ENCODE measurements at places on chromosomes 7 and 10.

- no peak for DNase-seq
Observed at GRCh38 chr7:18361756-18362155, 133.8 kb upstream of the HDAC9 start.

DNA sequence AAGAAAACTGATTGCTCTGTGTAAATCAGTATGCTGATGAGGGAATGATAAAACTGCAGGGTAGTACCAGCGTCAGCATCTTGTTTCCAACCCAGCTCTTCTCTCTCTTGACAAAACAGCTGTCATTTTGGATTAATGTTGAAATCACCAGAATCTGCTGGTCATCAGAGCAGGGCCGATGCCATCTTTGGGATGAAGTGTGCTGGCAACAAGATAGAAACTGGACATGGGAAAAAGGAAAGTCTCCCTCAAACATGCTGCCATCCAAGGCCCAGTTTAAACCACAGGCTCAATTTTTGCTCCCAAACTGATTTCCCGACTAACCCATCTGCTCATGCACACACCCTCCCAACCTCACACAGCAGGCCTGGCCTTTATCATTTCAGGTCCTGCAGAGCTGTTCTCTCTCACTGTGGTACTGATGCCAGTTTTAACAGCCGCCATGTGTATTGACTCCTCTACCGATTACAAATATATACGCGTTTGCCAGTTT lies 285.2 kb downstream of the AUTS2 start:
- DNase-seq: no peak

DNA sequence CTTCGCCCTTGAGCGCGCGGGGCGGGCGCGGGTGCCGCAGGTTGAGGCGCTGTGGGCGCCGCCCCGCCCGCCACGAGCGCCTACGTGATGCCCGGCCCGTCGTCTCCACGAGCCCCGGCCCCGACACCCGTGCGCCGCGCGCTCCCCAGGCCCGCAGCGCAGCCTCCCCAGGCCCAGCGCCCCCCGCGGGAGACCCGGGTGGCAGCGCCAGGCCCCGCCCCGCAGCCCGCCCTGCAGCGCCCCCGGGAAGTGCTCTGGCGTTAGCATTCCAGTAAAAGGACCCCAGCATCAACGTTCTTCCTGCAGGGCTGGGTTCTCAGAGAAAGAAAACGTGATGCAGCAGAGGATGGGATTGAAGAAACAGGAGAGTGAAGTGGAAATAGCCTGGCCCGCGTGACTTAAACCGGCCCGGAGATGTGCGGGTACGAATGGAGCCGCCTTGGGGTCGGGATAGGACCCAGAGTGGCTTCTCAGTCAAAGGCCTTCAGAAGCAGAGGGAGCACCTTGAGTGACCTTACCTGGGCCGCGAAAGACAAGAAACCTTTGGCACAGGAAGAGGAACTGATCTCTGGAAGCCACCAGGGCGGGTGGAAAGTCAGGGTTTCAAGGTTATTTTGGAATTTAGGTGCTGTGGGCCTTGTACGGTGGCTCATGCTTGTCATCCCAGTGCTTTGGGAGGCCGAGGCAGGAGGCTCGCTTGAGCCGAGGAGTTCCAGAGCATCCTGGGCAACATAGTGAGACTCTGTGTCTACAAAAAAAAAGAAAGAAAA lies 1.8 kb downstream of the PFKP start:
- DNase-seq: peak; percentile 17

DNA sequence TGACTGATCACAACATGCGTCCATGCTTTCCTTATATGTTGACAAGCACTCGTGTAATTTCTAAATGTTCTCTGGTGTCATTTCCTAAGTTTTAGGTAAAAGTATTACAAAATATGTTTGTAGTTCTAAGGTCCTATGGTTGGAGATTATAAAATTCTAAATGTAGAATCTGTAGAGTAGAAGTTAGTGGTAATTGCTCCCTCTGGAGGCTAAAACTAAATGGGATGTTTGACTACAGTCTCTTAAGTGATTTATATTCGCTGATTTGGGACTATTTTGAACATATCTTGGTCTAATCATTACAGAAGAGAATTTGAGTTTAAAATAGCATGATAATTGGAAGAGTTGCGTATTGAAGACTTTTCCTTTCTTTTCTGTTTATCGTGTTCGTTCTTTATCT lies 74.1 kb downstream of the ZMYND11 start:
- no peak for DNase-seq

DNA sequence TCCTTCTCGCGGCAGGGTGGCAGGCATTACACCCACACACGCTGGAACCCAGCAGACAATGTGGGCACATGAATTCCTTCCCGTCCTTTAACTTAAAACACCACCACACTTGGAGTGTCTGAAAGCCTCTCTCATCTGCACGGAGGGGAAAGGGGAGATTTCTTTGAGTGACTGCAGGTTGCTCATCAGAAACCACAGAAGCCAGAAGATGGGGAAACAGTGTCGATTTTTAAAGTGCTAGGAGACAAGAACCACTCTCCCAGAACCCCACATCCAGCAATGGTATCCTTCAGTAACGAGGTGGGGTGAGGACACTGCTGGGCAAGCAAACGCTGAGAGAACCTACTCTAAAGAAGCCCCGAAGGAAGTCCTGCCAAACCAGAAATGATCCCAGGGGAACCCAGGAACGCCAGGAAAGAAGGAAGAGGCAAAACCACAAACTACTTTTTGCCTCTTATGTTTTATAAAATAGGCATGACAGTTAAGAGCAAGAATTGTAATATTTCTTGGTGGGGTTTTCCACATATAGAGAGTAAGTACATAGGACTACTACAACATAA lies 254.3 kb downstream of the ELFN1 start:
- no peak for DNase-seq

DNA sequence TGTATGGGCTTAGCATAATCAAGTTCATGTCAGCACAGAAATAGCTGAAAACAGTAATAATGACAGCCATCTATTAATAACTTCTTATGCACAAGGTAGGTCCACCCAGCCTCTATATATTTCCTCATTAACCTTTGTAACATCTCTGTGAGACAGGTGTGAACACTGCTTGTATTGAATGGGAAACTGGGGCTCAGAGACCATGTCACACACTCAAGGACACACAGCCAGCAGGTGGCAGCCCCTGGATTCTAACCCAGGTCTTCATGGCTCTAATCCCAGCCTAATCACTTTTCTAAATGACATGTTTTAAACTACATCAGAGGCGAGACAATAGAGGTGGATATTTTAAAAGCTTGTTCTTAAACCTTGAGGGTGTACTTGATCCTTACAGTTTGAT lies 591.4 kb downstream of the PARD3 start:
- DNase-seq: no peak

GRCh38 chr7:112105584-112106530 lies 100.3 kb downstream of the DOCK4 start:
- no peak for DNase-seq

- no peak for DNase-seq
Observed at GRCh38 chr7:48708635-48709034, 215.7 kb upstream of the CDC14C start.

DNA sequence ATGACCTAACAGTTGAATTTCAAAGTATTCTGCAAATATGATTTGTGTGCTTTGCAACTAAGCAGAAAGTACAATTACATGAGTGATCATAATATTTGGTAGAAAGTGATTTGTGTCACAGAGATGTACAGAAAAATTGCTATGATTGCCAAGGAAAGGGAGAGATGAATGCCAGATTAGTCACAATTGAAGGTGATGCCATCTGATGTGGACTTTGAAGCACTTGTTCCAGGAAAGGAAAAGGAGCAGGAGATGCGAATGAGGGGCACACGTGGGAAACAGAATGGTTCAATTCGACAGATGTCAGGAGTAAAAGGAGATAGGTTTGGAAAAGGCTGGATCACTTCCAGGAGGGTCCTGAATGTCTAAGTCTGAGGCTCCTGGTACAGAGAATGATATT lies 153.1 kb upstream of the LAMB4 start:
- DNase-seq: no peak

- DNase-seq: no peak
Observed at GRCh38 chr7:132345543-132346129, 230.6 kb downstream of the PLXNA4 start.

DNA sequence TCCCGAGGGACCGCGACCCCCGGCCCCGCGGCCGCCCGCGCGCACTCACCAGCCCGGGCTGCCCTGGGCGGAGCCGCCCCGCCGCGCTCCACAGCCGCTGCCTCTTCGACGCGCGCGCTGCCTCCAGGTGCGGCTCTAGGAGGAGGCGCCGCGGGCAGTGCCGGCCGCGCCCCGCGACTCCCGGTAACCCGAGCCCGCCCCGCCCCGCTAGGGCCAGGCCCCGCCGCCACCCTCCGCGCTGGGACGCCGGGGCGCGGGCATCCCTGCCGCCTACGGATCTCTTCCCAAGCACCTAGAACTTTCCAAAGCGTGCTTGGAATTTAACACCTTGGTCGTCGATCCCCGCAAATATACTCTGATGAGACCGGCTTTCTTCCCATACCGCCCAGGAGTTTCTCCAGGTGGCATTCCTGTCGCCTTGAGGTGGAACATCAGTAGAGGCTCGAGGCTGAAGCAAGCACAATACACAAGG lies at the start of gene SLC26A5:
Gene SLC26A5 (minus strand): TSS at position 159 of the 472 bp plus-strand sequence. CDS start 24,693 bp downstream, outside the sequence.
- DNase-seq: no peak

GRCh38 chr10:122475591-122476332 lies 14.4 kb downstream of the HTRA1 start:
- DNase-seq: no peak

DNA sequence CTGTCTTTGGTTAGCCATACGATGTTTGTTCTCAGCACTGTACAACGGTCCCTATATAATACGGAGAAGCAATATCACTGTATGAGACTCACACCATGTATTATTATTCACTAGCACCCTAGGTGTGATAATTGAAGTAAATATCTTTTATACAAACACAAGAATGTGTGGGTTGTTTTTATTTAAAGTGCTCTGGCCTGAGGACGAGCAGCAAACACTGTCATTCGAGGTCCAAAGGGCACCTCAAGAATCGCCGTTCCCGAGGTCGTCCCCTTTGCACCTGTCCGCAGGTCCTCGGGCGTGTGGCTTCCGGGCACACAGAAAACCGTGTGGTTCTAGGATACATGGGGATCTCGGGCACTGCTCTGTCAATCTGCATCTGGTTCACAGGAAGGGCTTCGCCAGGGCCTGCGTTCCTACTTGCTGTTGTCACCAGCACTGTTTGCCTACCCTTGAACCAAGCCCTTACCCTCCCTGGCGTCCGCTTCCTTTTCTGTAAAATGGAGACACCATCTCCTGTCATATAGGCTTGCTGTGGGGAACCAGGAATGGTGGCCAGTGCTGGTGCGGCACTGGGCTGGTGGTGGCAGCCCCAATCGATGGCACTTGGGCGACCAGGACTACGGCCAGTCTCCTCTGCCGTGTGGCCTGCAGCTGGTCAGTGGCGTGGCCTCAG lies 28.5 kb upstream of the SH2B2 start:
- DNase-seq: no peak

GRCh38 chr7:85185424-85186082 lies 1.3 kb downstream of the SEMA3D start:
- DNase-seq: no peak

GRCh38 chr7:71612911-71613310 lies 481.0 kb downstream of the GALNT17 start:
- no peak for DNase-seq

DNA sequence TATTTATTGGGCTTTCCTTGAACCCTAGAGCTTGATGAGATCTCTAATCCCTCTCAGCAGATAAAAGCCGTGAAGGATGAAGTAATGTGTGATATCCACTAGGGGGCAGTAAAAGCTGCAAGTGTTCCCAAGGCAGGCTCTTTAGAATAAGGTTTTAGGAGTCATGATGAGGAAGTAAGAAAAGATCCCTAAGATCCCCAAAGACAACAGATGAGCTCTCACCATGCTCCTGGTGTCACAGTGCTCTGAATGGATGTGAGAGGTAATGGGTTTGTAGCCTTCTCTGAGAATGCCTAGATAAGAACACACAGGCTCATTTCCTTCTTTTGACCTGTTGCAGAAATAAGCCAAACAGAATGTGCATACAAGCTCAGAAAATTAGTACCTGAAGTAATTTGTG lies 70.4 kb upstream of the ITPRID1 start:
- DNase-seq: no peak

DNA sequence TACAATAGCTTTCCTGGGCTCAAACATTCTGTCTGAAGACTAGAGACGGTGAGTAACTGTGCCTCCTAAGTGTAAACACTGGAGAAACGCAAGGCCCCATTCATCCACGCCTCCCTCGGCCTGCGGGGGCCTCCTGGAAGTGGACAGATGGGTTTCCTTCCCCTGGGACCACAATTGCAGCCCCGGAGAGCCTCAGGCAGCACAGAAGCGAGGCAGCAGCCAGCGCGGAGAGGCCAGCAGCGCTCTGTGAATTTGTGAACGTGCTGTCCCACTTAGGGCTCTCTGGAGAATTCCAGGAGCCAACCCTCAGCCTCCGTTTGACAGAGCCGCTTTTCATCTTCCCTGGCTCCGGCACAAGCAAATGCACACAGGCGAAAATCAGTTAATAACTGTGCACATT lies 23.2 kb upstream of the CALN1 start:
- DNase-seq: no peak

DNA sequence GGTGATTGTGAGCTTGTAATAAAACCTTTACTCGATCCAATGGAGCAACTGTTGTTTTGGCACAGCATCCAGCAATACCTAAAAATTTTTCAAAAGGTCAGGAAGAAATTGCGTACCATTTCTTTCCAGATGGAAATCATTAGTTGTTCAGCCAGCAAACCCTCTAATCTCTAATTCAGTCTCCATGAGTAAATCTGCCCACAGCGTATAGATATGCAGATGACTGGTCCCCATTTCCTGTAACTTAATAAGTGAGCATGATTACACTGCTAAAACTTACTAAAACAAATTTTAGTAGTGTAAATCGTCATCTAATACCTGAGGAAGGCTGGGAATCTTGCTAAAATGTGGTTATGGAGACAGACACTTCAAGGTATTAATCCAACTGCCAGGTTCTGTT lies 10.6 kb downstream of the SLC25A16 start:
- DNase-seq: no peak

GRCh38 chr10:48737886-48738285 lies 53.2 kb downstream of the WDFY4 start:
- DNase-seq: no peak

DNA sequence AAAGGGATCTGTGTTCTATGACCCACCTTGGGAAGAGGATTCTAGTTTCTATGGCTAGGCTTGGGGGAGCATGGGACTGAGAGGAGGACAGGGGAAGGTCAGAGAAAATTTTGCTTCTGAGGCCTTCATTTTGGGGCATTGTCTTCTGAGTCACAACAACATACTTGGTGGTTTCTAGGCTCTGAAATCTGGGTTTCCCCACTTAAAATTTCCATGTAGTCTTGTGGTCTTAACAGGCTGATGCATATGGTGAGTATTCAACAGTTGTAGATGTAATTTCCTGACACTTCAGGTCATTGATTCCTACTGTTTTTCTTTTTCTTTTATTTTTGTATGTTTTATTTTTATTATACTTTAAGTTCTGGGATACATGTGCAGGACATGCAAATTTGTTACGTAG lies 88.5 kb downstream of the ANKRD7 start:
- DNase-seq: no peak

DNA sequence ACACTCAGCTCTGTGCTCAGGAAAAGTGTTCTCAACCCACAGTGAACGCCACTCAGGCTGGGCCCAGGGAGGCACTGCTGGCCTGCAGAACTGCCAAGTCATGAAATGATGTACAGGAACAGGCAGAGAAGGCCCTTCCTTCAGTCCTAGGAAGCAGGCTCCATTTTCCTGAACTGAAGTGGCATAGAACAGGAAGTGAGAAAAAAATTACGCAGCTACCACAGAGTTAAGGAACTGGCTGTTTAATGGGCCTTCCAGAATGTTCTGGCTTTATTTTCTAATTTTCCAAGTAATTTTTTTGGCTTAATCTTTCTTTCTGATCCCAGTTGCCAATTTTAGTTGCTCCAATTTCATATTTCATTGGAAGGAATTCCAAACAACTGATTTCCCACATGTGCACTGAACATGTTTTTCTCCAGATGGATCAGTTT lies 39.3 kb downstream of the LRRC18 start:
- DNase-seq: peak; percentile 23

All from CD4-positive, alpha-beta T cell treated with Interleukin-4 for 1 hour (primary cell).